ENCODE measurements at places on chromosomes 3 and 15.

GRCh38 chr3:24149032-24149431 is 203.9 kb downstream of the NR1D2 start:
- H3K27ac ChIP-seq: peak overlapping the region; percentile 61
- H3K4me3 ChIP-seq: no peak overlapping the region
- H3K27me3 ChIP-seq: no peaks in the 10 kb centered on the region

GRCh38 chr3:134618478-134619300 is 32.1 kb downstream of the KY start:
- no peaks in the 10 kb centered on the region for H3K27me3 ChIP-seq
- H3K27ac ChIP-seq: no peak overlapping the region
- H3K36me3 ChIP-seq: no peaks in the 10 kb centered on the region

DNA sequence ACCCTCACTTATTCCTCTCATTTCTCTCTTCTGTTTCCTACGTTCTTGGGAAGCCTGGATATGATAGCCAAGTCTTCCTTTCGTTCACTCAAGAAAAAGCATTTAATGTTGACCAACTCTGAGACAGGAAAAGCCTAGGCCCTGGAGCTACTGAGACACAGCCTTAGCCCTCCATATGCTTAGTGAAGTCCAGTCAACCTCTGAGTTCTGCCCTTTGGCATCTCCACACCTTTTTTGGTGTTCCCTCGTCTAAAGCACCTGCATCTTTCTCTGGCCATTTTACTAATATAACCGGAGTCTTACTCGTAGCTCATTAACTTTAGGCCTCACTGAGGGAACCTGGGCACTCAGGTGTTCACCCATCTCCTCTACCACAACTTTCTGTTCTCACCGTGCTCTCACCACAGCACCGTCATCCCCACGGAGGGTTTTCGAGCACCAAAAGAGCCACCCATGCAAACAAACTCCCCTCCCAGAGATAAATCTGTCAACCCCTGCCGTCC is 632 bp downstream of the MTHFS start:
- no peaks in the 10 kb centered on the region for H3K36me3 ChIP-seq
- DNase-seq: no peak
- peak overlapping the region; percentile 81 for H3K4me3 ChIP-seq
- H3K27me3 ChIP-seq: no peaks in the 10 kb centered on the region

- no peak overlapping the region for H3K27ac ChIP-seq
- no peak for DNase-seq
- no peak overlapping the region for H3K4me3 ChIP-seq
- H3K27me3 ChIP-seq: no peaks in the 10 kb centered on the region
- peaks cover 2% of the 10 kb centered on the region for H3K4me1 ChIP-seq
- H3K36me3 ChIP-seq: no peaks in the 10 kb centered on the region
Observed at GRCh38 chr15:70475407-70475781, 288.0 kb downstream of the UACA start.

DNA sequence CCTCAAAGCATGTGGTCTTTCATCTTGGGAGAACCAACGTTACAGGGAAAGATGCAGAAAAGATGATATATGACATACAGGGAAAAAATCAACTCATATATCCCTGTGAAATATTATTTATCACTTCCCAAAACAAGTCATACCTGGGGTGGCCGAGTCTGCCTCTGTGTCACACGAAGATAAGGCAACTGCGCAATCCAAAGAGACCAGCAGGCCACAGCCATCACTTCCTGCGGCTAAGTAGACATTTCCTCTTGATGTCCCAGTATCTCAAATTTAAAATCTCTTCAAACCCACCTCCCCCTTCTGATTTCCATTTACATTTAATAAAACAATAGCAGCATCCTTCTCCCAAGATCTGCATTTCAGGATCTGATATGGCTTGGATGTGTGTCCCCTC is 71.5 kb downstream of the IGF2BP2 start:
- H3K4me1 ChIP-seq: peaks cover 2% of the 10 kb centered on the region
- H3K27me3 ChIP-seq: no peaks in the 10 kb centered on the region
- H3K36me3 ChIP-seq: peaks cover 19% of the 10 kb centered on the region
- DNase-seq: no peak
- no peak overlapping the region for H3K4me3 ChIP-seq
